ENCODE measurements at places on chromosomes 7 and 10.

DNA sequence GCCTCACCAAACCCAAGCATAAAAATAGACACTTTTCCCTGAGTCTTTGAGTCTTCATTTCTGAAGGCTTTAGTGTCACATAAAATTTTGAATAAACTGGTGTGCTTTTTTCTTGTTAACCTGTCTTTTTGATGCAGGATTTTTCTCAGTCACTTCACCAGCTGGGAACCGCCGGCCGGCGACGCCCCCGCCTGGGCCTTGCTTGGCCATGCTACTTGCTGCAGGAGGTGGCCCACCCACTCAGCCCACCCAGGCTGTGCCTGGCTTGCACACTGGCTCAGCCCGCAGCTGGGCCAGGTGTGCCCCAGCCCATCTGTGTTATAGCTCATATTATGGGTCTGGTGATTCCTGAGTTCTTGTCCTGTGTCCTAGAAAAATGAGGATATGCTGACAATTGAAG lies 247.4 kb upstream of the CACNA2D1 start:
- DNase-seq: no peak

GRCh38 chr10:130848855-130849254 lies 462.7 kb downstream of the TCERG1L start:
- no peak for DNase-seq

- DNase-seq: no peak
These were observed 173.0 kb upstream of the LANCL2 start for GRCh38 chr7:55191926-55192692.

DNA sequence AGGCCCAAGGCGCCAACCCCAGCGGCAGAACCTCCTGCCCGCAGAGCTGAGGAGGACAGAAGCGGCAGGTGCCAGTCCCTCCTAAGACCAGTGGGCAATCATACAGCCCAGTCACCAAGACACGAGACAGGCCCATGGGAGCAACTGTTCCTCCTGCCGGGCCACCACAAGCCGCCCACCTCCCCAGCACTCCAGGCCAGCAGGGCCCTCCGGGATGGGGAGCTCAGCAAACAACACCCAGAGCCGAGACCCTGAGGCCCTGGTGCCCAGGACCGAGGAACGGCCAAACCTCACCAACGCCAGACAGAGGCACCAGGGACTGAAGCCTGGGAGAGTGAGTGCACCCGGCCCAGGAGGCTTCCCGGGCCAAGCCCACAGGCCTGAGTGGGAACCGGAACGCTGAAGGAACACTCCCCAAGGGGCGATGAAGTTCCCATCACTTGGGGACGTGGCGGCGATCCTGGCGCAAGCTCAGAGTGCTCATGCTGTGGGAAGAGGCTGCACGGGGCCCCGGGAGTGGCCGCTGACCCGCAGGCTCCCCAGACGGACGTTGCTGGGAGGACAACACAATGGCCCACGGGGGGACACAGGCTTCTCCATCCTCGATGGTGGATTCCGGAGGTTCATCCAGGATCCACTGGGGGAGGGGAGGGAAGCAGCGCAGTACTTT lies 35.1 kb downstream of the GPER1 start:
- no peak for DNase-seq

DNA sequence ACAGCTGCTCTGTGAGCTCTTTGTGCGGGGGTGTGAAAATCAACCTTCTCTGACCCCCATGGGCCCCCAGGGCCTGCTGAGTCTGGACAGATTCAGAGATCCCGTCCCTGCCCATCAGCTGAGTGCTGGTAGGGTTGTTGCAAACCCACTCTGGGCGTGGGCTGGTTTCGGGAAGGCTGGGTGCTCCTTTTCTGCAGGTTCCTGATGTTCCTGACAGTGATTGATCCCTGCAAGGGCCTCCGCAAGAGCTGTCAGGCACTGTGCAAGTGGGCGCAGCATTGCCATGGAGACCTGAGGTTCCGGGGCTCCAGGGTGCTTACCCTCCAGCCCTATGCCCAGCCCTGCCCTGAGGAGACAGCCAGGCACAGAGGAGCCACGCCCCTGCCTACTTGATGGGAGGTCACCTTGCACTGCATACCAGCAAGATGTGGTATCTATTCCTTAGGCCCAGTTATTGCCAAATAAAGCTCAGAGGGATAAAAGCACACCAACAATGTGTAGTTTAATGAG lies 44.3 kb upstream of the INPP5A start:
- DNase-seq: no peak

DNA sequence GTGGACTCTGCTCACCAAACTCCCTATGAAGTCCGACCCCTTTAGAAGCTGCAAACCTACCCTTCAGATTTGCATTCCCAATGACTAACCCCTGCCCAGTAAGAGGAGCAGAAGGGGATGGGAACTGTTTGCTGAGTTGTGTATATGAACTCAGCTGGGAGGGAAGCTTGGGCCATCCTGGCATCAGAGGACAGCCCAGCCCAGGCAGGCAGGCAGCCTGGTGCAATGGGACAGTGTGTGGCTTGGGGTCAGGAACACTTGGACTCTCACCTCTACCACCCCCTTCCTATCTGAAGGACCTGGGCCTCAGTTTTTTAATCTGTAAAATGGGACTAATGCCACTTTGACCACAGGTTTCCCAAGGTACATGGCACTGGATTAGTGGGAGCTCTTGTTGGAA lies 147.4 kb upstream of the GPR26 start:
- no peak for DNase-seq

GRCh38 chr10:6986927-6987326 lies 406.9 kb upstream of the PRKCQ start:
- no peak for DNase-seq

DNA sequence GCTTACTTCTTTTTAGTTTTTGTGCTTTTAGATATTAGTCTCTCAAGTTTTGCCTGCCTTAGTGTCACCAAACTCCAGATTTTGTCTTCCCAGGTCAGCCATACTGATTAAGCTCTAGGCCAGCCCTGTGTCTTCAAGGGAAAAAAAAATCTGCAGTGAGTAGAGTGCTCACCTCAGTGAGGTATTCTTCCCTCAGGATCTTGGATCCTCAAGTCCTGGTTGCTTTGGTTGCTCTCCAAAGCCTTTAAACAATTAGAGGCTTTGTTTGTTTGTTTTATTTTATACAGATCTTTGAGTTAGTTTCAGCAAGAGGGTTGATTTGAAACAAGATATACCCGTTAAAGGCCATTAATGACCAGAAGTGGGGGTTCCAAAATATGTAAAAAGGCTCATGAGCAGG lies 165.2 kb downstream of the GPR158 start:
- DNase-seq: no peak

- no peak for DNase-seq
These were observed 431.3 kb upstream of the ETV1 start for GRCh38 chr7:14420768-14421167.

DNA sequence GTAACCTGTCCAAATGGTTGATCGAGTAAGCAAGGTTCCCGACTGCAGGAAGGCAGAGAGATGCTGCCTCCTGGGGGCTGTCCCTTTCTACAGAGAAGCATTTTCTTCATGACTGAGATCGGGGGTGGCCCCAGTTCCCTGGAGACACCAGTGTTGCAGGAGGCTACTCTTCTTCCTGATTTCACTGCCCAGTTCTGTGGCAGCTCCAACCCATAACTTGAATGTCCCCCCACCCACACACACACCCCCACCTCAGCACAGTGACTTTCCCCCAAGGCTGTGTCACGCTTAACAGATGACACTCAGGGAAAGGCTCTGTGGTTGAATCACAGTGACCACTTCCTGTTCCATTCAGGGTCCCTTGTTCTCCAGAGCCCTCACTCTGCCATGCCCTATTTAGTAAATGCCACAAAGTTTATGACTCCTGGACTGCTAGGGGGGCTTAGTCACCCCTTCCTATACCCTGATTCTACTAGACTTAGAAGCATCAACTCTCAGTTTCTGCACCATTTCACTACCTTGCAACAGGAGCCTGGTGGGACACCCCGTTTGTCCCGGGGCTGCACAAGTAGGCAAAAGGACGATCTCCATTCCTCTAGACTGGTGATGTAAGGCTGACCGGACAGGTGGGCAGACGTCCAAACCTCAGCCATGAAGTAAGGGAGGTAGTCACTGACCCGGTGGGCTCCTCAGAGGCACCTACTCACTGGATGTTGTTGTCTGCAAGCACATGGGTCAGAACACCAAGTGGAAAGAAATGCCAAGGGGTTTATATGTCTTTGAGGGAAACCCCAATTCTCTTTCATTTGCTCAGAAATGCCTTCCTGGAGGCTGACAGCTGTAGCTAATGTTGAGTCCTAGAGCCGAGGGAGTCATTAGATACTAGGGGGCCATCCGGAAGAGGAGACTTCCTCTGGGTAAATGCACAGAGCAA lies 31.3 kb upstream of the SMC3 start:
- DNase-seq: no peak

GRCh38 chr10:131546086-131546810 lies 234.7 kb upstream of the TCERG1L start:
- DNase-seq: no peak

- DNase-seq: no peak
These were observed 126.5 kb upstream of the UNC5B start for GRCh38 chr10:71085689-71086438.

DNA sequence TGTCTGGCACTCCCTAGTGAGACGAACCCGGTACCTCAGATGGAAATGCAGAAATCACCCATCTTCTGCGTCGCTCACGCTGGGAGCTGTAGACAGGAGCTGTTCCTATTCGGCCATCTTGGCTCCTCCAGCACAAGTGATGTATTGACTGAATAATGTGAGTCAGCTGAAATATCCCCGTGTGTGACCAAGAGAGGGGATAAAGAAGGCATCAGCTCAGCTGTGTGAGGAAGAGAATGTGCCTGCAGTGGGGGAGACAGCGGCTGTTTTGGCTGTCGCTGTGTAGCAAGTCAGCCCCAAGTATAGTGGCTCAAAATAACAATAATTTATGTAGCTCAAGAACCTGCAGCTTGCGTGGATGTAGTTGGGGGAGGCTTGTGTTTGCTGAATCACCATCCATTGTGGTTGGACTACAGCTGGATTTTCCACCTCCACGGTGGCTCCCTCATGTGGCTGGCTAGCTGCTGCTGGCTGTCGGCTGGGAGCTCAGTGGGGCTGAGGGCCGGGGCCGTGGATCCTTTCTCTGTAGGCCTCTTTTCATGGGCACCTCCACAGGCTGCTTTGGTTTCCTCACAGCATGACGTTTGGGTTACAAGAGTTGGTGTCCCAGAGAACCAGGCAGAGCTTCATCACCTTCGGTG lies 434.5 kb downstream of the CCSER2 start:
- DNase-seq: no peak

- no peak for DNase-seq
These were observed 224.7 kb downstream of the CHRM2 start for GRCh38 chr7:137093198-137093597.

DNA sequence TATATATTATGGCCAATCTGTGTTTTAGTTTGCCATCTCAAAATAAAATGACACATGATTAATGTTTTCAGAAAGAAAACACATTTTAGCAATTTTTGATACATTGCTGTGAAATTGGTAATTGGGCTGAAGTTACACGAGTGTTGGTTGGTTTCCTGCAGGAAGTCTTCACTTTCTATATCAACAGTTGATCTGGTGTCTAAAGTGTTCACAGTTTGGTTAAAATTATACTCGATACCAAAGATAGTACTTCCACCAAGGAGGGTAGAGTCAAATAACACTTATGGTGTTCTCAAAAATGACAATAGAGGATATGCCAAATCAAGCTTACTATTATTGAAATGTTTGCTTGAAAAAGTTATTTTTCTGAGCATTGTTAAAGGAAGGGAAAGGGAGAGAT lies 120.3 kb upstream of the GLCCI1 start:
- DNase-seq: no peak

DNA sequence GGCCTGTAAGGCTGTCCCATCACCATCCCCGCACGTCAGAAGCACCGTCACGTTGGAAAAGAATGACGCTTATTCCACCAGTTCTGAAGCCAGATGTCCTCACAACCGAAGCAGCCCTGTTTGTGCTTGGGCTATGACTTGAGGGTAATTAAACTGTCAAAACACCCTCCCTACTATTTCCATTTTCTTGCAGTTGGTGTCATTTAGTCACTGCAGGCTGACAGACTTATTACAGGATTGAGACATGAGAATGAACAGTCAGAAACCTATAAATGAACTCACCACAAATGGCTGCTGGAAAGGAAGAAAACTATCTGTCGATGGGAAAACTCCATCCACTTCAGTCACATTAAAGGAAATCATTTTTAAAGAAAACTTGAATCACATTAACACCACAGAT lies 85.3 kb downstream of the VOPP1 start:
- DNase-seq: no peak

DNA sequence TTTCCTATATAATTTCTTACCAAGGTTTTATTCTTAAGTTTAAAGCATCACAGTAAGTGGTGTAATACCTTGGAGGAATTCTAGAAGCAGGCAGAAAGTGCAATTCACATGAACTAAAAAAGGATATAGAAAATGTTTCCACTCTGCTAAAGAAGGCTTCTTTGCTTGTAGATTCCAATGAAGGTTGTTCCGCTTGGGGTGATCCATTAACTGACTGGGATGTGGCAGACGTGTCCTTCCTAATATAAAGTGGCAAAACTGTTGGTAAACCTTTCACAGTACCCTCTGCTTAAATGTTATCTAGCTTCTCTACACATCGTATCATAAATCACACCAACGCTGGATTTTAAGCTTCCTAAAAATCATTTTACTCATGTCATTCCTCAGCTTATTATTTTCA lies 2.3 kb downstream of the ZC3HC1 start:
- no peak for DNase-seq

DNA sequence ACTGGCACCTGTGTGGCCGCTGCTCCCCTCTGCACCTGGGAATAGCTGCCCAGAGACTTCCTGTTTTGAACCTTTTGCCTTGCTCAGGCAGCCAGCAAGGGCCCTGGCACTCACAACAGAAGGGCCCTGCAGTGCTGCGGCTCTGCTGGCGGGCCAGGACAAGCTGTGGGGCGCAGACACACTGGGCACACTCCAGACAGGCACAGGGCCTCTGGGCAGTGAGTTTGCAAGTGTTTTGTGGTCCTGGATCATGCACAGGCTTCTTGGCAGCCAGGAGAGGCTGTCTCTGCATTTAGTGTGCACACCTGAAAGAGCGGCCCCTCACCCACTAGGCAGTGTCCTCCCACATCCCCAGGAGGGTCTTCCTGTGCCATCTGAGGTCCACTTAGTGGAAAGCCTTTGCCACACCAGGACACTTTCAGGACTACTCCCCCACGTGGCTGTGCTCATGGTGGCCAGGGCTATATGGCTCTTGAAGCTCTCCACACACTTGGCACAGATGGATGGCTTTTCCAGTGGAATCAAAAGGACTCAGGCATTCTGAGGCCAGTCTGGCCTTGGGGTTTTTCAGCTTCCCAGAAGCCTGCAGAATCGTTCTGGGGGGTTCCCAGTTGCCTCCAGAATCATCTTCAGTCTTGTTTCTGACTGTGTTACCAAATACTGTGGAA lies 5.0 kb upstream of the ATP6V0E2 start:
- DNase-seq: no peak

GRCh38 chr7:138158739-138159528 lies 82.7 kb downstream of the AKR1D1 start:
- no peak for DNase-seq

GRCh38 chr10:110959379-110960332 lies 40.3 kb downstream of the SHOC2 start:
- DNase-seq: no peak
